NCI-H1417 treated with DMSO at 0.1 percent for 48 hours (cell line): ENCODE measurements at places on chromosomes 11 and 22.

DNA sequence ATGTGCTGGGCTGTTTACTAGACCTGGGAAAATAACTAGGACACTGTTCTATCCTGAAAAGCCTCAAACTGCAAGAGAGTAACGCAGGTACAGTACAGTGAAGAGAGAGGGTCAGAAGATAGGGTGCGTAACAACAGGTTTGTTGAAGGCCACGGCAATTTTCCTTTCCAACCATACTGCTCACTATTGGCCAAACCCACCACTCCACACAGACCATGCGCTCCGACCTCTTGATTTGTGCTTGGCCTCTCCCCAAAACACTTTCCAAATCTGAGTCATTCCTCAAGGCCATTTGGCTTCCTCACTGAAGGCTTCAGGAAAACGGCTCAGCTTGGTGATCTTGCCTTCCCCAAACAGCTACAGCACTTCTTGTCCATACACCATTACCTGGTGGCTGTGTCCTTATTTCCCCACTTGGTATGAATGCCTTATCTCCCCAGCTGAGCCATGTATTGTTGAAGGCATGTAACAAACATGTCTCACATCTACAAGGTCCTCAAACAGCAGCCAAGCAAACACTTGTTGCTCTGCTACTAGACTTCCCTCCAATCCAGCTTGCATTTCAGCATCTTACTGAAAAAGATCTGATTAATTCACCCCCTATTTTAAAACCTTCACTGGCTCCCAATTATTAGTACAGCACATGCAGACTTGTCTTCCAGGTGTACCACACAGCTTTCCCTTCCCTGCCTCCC is 40.9 kb downstream of the TCF20 start:
- DNase-seq, result no peak

DNA sequence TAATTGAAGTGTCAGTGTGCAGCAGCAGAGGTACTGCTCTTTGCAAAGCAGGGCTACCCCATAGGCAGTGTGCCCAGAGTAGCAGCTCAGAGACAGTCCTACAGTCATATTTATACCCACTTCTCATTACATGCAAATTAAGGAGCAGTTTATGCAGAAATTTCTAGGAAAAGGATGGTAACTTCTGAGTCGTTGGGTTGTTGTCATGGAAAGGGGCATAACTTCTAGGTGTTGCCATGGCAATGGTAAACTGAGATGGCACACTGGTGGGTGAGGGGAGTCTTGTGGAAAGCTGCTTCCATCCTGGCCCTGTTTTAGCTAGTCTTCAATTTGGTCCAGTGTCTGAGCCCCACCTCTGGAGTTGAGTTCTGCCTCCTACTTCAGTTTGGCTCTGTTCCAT is 77.4 kb downstream of the MN1 start:
- no peak for DNase-seq

DNA sequence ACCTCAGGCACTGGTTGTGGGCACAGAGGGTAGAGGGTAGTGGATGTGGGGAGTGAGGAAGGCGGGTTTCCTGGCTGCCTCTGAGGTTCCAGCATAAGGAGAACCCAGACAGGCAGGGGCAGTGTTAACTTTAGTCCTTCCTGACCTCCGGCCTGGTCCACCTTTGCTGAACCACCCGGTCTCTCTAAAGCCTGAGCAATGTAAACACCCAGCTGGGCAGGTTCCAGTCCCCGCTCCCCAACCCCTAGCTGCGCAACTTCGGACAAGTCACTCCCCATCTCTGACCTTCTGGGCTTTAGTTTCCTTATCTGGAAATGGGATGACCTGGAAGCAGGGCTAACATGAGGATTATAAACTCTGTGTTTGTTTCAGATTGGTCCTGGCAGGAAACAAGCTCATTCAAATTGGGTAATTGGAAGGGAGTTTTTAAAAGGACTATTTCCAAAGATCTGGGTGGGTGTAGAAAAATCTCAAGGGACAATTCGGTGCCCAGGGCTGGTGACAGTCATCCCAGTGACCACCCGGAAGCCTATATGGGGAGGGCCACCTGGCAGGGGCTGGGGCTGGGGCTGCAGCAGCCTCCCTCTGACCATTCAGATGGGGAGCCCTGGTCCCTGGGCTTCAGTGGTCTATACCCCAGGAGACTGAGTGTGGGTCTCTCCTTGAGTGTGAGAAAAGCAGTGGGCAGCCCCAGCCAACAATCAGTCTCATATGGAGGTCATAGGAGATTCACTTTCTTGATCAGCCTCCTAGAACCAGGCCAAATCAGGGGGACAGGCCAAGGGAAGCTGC is 108.3 kb upstream of the SYT13 start:
- DNase-seq, result no peak

DNA sequence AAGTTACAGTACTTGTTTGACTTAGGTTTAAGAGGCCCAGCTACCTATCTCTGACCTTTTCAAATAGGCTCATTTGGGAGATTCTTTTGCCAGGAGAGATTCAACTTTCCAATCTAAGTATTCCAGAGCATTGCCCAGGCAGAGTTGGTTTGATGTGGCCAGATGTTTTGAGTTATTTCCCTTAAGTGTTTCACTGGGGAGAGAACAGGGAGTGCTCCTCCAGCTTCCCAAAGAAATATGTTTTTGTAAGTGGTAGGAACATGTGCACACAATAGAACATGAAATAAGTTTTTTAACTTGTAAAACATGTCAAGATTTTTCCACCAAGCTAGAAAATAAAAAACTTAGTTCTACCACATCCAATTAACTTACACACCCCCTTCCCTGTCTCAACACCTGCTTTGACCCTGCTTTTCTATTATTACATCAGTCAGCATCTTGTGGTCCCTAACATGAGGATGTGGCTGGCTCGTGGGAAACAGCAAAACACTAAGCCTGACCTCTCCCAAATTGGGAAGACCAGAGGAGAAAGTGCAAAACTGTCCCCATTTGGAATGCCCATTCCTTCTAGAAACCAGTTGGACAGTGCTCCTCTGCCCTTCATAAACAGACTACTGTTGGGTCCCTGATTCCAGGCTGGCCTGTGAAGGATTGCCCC is 70.4 kb upstream of the RASSF10 start:
- no peak for DNase-seq

DNA sequence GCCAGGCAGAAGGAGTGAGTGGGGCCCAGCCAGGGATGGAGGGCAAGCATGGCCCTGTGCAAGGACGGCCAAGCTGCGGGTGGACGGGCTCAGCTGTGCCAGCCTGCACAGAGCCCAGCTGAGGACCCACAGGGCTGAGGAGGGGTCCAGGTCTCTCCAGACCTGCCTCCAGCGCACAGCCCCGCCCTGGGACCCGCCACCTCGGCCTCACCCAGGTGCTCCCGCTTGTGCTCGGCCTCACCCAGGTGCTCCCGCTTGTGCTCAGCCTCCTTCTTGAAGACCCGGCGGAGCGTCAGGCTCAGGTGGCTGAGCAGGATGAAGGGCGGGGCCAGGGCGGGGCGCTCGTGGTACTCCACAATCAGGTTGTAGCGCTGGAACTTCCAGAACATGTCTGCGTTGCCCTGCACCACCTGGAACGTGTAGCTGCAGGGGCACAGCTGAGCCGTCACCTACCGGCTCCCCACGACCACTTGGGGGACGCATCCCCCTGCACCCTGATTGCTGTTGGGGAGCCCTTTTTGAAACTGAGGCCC is 6.4 kb downstream of the TSSC4 start:
- no peak for DNase-seq

DNA sequence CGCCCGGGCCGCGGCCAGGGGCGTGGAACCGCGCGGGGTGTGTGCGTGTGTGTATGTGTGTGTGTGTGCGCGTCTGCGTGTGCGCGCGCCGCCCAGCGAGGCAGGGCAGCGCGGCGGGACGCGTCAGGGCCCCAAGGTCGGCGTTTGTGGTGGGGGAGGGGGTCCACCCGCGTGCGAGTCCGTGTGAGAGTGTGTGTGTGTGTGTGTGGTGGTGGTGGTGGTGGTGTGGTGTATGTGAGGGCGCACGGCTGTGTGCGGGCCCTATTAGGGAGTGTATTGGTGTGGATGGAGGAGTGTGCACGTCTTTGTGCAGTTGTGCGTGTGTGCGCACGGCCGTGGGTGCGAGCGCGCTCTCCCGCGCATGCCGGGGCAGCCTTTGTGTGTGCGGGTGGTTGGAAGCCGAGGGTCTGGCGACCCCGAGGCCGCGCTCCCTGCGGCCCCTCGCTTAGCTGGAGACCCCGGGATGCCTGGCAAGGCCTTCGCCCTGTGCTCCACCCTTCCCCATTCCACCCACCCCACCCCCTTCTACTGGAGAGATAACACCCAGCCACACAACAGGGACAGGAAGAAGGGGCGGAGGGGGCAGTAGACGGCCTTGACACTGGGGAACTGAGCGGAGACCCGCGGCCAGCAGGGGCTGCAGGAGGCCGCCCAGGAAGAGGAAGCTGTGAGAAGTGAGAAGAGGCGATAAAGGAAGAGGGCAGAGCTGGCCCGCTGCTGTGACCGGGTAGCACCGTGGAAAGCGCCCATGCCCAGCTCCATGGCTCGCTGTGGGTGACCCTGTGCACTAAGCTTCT is 528 bp upstream of the ARRB1 start:
- no peak for DNase-seq

- no peak for DNase-seq
Observed at GRCh38 chr11:73295996-73296318, 12.1 kb upstream of the ARHGEF17 start.

GRCh38 chr11:11669233-11669846 is 47.5 kb upstream of the GALNT18 start:
- no peak for DNase-seq

DNA sequence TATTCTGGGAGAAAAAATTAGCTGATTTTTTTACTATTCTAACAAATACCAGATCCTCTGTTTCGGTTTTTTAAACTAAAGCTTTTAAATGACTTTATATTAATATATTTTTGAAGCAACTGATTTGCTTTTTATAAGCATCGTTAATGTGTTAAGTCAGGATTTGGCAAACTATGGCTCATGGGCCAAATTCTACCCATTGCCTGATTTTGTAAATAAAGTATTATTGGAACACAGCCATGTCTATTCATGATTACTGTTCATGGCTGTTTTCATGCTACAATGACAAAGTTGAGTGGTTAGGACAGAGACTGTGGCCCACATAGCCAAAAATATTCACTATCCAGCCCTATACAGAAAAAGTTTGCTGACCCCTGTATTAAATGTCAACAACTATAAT is 29.6 kb downstream of the BTBD10 start:
- no peak for DNase-seq

DNA sequence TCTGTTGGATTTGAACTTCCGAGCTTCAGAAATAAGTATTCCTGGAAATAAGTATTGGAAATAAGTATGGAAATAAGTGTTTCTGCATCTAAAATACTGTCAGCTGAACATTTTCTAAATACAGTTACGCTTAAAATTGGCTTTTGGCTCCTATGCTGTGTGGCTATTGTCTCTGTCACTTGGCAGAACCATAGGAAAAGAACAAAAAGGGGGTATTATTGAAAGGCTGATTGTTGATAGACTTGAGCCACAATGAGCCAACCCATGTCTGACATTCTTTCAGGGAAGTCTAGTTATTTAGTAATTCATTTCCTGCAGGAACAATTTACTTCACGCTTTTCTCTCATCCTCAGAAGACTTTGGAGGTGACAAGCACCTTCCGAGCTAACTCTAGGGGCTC is 32.5 kb upstream of the LARGE1 start:
- DNase-seq, result no peak

- no peak for DNase-seq
Observed at GRCh38 chr11:120128392-120129119, 9.4 kb downstream of the TRIM29 start.

DNA sequence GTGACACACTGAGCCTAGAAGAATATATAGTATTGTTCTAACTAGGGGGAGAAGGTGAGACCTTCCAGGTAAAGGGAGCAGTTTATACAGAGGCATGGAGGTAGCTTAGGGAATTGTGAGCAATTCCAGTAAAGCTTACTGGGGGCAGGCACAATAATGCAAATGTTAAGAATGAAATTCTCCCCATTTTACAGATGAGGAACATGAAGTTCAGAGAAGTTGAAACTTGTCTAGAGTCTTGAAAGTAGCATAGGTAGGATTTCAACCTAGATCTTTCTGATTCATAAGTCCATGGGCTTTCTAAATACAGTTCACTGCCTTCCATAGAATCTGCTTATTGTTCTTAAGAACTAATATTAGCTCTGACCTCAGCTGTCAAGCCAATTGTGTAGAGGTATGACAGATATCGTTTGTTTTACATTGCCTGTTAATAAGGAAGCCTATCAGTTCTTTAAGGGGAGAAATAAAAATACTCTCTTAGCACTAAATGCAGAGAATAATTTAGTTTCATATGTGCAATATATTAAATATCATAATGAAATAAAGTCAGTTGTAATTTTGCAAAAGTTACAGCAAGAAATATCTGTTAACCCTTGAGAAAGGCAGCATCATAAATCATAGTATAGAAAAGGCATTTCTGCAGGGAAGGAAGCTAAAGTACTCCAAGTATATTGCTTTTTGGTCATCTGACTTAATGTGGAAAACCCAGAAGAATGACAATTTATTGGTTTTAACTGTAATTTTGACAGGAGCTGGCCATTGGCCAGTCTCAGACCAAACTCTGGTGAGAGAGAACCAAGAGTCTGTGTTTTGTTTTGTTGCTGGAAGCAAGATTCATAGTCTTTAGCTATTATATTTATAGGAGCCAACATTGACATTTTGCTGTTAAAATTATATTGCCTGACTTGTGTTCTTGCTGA is 181.8 kb downstream of the UVRAG start:
- DNase-seq, result no peak
